CD4-positive, alpha-beta T cell treated with Interleukin-17A for 1 hour (primary cell): ENCODE measurements at places on chromosomes 2 and 18.

DNA sequence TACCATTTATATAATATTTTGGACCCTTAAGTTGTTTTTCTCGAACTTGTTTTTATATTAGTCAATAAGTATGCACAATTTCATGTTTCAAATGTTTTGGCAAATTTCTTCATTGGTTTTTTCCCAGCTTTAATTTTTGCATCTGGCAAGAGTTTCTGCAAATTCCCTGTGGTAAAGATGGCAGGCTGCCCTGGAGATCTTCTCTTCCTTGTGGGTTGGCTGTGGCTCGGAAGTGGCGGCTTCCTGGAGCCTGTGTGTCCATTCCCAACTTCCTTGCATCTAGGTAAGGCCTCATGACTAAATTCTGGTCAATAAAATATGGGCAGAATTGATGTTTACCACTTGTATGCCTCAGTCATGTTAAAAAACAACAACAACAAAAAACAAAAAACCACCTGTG lies 818.6 kb downstream of the EPHA4 start:
- DNase-seq = no peak

GRCh38 chr2:8608411-8608954 lies 73.4 kb upstream of the ID2 start:
- peak; percentile 18 for DNase-seq

GRCh38 chr2:44433895-44434294 lies 72.1 kb downstream of the CAMKMT start:
- no peak for DNase-seq

- no peak for DNase-seq
Observed at GRCh38 chr2:220586980-220587530, 959.6 kb downstream of the SLC4A3 start.

GRCh38 chr2:61017556-61018317 lies at the start of the genes PEX13 and PUS10:
Gene PEX13 (plus strand): TSS chr2:61017720. CDS start chr2:61017760, 40 bp downstream.
Gene PUS10 (minus strand): TSS chr2:61018255. CDS start chr2:61011890, 6,365 bp downstream.
- peak; percentile 47 for DNase-seq

- no peak for DNase-seq
Observed at GRCh38 chr2:161839926-161840325, 215.7 kb downstream of the SLC4A10 start.

DNA sequence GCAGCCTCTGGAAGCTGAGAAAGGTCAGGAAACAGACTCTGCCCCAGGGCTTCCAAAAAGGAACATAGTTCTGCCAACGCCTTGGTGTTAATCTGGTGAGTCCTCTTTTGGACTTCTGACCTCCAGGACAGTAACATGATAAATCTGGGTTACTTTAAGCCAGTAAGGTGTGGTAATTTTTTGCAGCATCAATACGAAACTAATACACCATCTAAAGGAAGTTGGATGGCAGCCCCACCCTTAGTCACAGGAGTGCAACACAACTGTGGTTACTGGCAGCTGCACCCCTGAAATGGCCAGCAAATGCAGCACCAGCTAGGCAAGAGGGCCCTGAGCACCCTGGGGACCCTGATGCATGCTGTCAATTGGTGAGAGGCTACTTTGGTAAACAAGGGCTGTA lies 25.8 kb downstream of the CREG2 start:
- DNase-seq = peak; percentile 43

DNA sequence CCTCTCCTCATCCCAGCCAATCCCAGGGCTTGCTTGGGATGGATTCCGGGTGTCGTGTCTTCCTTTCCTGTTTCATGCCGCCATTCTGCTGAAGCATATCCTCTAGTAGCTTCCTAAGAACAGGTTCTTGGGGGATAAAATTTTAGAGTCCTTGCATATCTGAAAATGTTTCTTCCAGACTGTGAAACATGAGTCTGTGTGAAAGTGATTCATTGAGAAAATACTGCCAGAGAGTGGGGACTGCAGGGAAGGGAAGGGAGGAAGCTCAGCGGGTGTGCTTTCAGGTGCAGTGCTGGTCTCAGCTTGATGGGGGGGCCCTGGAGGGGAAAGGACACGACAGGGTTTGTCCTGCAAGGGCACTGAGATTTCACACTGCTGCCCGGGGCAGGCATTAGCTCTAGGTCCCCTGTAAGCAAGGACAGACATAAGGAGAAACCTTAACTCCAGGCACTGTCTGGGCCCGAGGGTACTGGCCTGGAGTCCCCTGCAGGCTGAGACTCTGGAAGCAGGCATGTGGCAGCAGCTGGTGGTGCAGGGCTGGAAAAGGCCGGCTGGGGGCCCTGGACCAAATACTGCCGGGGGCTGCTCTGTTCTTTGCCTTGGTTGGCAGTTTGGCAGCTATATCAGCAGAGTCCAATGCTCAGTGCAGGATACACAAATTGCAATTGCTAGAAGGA lies 97.6 kb upstream of the HS6ST1 start:
- DNase-seq = no peak

DNA sequence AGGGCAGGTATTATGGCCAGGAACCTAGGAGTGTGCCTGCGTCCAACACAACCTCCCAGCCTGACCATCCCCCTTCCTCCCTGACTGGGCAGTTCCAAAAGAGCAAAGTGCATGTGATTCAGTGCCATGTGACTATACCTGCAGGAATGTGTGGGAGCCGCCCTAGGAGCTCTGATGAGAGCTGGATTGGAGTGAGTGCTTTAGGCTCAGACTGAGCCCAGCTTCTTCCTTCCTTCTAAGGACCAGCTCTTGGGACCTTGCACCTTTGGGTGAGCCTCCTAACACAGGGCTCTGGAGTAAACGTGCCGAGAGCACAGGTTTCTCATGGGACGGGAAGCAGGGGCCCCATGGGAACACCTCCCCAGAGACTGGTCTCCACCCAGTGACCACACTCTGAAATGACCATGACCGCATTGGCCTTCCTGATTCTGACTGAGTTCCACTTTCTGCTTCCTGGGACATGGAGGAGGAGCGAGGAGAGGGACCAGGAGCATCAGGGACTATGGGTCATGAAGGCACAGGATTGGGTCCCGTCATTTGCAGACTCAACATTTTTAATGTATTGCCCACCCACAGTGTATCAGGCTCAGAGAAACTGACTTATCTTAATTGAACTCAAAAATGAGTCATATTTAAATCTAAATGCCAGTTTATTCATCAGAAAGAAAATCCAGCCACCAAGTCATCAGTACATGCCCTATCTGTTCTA lies 87.8 kb upstream of the BCL2L11 start:
- no peak for DNase-seq

- no peak for DNase-seq
Observed at GRCh38 chr2:10549195-10549594, 101.1 kb upstream of the ODC1 start.
